ENCODE measurements at places on chromosomes 5 and 9.

DNA sequence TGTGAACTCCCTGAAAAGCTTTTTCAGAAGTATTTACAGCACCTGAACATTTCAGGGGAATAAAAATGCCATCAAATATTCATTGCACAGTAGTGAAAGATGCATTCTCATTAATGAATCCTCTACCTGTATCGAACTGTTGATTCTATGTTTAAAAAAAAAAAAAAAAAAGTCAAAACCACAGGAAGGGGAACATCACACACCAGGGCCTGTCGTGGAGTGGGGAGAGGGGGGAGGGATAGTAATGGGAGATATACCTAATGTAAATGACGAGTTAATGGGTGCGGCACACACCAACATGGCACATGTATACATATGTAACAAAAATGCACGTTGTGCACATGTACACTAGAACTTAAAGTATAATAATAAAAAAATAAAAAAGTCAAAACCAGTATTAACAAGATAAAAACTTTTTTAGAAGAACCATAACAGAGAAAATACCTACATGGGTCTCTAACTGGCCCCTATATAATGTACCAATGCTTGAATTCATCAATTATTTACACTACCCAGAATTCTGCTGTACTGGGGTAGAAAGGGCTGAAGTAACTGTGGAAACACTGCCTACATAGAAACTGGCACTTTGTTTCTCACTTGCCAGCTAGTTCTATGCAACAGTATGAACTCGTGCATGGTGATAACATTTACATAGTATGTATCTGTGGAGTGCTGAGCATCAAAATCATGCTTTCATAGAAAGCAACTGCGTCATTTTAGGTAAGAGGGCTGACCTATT, 48.9 kb downstream of the GNAQ start:
- no peak for DNase-seq

DNA sequence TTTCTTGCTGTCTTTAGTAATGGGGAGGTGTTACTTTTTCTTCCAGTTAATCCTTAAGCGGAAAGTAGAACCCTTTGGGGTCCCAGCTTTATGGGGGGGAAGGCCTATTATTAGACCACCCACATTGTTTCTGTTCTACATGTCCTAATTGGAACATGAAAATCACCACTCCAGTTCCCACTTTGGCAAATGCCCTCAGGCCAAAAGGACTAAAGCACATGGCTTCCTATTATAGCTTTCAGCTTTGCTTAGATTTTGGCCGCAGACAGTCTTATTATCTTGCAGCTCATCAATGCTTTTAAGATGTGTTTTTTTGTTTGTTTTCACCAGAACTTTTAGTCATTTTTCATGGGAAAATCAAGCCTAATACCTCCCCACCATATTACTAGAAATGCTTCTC, 296.8 kb upstream of the ANKH start:
- no peak for DNase-seq

- no peak for DNase-seq
These were observed 30.4 kb downstream of the GLT6D1 start for GRCh38 chr9:135608999-135609317.

DNA sequence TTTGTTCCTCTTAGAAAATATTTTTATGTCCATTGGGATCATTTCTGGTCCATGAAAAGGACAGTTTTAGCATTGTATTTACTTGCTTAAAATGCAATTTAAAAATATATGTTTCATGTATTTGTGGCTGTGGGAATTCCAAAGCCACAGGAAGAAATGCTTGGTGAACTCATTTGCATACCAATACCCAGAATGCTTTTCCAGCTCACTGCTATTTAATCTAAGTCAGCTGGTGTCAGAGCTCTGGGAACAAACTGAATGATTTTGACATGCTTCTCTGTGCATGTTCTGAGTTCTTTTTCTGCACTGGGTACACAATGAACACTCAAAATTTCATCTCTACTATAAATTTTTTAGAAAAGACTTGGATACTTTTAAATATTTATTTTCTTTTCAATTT, 482.8 kb upstream of the ARRDC3 start:
- no peak for DNase-seq

DNA sequence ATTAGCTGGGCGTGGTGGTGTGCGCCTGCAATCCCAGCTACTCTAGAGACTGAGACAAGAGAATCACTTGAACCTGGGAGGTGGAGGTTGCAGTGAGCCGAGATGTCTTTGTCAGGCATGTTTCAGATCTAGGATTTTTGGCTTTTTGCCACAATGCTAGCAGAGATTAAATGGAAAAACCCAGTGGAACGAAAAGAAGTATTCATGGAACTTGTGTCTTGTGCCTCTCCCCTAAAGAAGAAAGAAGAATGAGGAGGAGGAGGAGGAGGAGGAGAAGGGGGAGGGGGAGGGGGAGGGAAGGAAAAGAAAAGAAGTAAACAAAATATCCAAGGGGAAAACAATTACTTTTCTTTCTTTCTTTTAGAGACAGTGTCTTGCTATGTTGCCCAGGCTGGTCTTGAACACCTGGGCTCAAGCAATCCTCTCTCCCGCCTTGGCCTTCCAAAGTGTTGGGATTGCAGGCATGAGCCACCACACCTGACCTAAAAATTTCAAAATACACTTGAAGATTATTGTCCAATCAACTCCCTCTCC, 106.0 kb downstream of the ARRDC3 start:
- no peak for DNase-seq

Data from activated CD8-positive, alpha-beta memory T cell treated with anti-CD3 and anti-CD28 coated beads for 24 hours (primary cell).